Muscle of leg (tissue), 16 donors: ENCODE measurements at places on chromosomes 11 and 22. TPM values are rescaled to one million over a fixed set of nuclear protein-coding genes. Genes with fewer than 3 reads are reported as not detected.

IL18 gene
- total RNA-seq: 0.31 TPM

GLYAT gene
- total RNA-seq: not detected

OR8G1 gene
- total RNA-seq: 0.09 TPM

THY1 gene
- 161 TPM for total RNA-seq

OR52N4 gene
- total RNA-seq: not detected

SPDYC gene
- total RNA-seq: not detected

CCDC73 gene
- total RNA-seq: not detected

MRGPRX4 gene
- not detected for total RNA-seq

CARD18 gene
- 0.13 TPM for total RNA-seq

GRCh38 chr11:1608363-1608762, at the start of gene KRTAP5-3:
TSS of gene KRTAP5-3 (minus strand) at chr11:1608463. CDS start at chr11:1608385, 78 bp downstream.
- DNase-seq: no peak
- H3K27me3 ChIP-seq: peaks cover 24% of the 10 kb centered on the region

GRCh38 chr11:16052750-16053149, 303.6 kb downstream of the SOX6 start:
- H3K36me3 ChIP-seq: peaks cover 4% of the 10 kb centered on the region
- DNase-seq: no peak
- no peak overlapping the region for H3K27ac ChIP-seq
- no peak overlapping the region for H3K4me3 ChIP-seq
- H3K27me3 ChIP-seq: no peaks in the 10 kb centered on the region

DNA sequence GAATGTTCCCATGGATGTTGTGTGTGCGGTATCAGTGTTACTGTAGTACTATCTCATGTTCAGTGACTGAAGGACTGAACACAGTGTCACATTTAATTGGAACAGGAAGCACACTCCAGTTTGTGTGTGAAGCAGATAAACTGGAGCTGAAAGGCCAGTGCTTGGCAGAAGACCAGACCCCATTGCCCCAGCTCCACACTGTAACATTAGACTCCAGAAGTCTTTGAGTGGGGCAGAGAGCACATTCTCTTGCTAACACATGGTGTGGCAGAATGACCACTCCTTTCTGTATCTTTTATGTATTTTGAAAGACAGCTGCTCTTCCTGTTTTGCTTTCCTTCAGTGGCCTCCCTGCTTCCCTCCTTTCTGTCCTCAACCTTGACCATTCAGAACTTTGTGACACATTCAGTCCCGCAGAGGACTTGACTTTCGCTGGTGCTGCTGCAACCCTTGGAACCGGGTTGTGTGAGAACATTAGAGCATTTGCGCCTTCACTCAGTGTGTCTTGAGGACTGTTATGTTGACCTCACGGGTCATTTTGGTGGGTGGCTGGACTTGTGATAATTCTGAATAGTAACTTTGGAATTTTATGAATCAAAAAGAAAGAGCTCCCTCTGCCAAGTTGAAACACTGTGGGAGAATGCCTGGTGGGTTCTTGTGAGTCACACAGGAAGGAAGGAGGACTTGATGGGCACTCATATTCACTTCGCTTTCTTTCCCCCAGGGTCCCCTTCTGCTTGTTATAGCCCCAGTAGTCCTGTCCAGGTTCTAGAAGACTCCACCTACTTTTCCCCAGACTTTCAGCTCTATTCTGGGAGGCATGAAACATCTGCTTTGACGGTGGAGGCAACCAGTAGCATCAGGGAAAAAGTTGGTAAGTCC, 26.4 kb downstream of the AMOTL1 start:
- H3K4me1 ChIP-seq: peaks cover 21% of the 10 kb centered on the region
- peak; percentile 71 for DNase-seq
- H3K27ac ChIP-seq: peak overlapping the region; percentile 54
- no peak overlapping the region for H3K4me3 ChIP-seq

GRCh38 chr11:41845066-41845465, 385.6 kb upstream of the LRRC4C start:
- no peaks in the 10 kb centered on the region for H3K27me3 ChIP-seq
- H3K4me3 ChIP-seq: no peak overlapping the region
- DNase-seq: no peak

DNA sequence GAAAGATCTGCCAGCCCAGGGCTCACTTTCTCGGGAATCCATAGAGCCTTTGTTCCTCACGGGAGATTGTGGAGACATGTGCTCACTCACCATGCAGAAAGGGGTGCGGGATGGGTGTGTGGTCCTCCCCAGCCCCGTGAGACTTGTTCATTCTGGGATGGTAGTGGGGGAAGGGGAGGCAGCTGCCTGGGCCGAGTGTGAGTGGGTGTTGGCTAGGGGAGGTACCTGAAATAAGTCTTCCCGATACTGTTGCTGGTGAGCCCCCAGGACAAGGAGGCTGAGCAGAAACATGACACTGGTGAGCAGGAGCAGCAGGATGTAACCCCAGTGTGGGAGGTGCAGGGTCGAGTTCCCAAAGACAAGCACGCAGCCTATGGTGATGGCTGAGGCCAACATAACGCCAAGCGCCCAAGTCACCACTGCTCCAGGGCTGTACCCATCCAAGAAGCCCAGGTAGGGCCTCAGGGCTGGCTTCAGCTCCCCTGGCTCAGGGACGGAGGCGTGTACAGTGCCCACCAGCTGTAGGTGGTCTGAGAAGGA, 2.8 kb downstream of the SLC7A4 start:
- no peak for DNase-seq
- H3K27ac ChIP-seq: no peak overlapping the region
- no peak overlapping the region for H3K4me3 ChIP-seq
- peaks cover 21% of the 10 kb centered on the region for H3K27me3 ChIP-seq
- H3K4me1 ChIP-seq: peaks cover 50% of the 10 kb centered on the region

- H3K27me3 ChIP-seq: no peaks in the 10 kb centered on the region
- peak; percentile 10 for DNase-seq
- no peak overlapping the region for H3K27ac ChIP-seq
- H3K4me1 ChIP-seq: no peaks in the 10 kb centered on the region
- H3K4me3 ChIP-seq: no peak overlapping the region
- H3K36me3 ChIP-seq: no peaks in the 10 kb centered on the region
These were observed 84.6 kb upstream of the NAV2 start for GRCh38 chr11:19628018-19628417.

DNA sequence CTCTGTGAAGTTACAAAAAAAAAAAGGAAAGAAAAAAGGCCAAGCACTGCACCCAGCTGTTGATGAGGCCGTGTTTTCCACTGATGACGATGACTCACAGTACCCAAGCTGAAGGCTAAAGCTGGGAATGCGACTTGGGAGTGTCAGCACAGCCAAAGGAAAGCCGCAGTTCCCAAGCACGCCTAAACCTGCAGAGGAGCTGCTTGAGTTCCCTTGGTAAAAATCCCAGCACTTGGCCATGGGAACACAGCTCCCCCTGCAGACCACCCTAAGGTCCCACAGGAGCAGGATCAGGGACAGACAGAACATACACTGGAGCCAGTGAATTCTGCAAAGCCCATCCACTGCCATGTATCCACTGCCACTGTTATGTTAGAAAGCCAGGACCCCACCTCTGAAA, 39.9 kb downstream of the SERGEF start:
- H3K4me3 ChIP-seq: no peak overlapping the region
- H3K4me1 ChIP-seq: no peaks in the 10 kb centered on the region
- H3K36me3 ChIP-seq: no peaks in the 10 kb centered on the region
- H3K27ac ChIP-seq: no peak overlapping the region
- H3K27me3 ChIP-seq: no peaks in the 10 kb centered on the region

- H3K27me3 ChIP-seq: peaks cover 39% of the 10 kb centered on the region
These were observed 3.2 kb downstream of the CHRM1 start for GRCh38 chr11:62917906-62918502.

- H3K4me1 ChIP-seq: peaks cover 26% of the 10 kb centered on the region
- no peak overlapping the region for H3K27ac ChIP-seq
- H3K4me3 ChIP-seq: no peak overlapping the region
- no peaks in the 10 kb centered on the region for H3K27me3 ChIP-seq
- no peak for DNase-seq
These were observed 645 bp downstream of the CDC42BPG start for GRCh38 chr11:64843686-64844329.

GRCh38 chr11:126104420-126104819, 41.8 kb upstream of the CDON start:
- H3K36me3 ChIP-seq: no peaks in the 10 kb centered on the region
- no peaks in the 10 kb centered on the region for H3K27me3 ChIP-seq

DNA sequence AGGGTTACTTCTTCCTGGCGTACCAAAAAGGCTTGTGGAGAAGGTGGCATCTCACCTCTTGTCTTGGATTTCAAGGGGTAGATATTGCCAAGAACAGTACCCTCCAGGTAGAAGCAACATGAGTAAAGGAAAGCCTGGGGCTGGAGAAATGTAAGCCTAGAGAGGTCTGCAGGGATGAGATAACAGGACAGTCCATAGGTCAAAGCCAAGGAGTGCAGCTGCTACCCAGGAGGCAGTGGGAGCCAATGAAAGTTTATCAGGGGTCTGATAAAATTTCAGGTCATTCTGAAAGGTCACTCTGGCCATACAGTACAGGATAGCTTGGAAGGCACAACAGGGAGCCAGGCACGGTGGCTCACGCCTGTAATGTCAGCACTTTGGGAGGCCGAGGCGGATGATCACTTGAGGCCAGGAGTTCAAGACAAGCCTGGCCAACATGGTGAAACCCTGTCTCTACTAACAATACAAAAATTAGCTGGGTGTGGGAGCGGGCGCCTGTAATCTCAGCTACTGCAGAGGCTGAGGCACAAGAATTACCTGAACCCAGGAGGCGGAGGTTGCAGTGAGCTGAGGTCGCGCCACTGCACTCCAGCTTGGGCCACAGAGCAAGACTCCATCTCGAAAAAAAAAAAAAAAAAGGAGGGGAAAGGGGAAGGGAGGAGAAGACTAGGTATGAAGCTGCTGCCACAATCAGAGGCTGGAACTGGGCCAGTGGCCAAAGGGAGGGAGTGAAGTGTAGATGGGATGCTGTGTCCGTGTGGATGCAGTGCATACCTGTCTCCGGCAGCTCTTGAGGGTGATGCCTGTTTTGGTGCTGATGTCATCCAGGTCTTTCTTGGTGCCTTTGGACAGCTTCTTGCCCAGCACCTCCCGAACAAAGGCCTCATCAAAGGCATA, 1.2 kb downstream of the FIBP start:
- H3K27me3 ChIP-seq: peaks cover 4% of the 10 kb centered on the region
- peak overlapping the region; percentile 89 for H3K4me3 ChIP-seq
- H3K4me1 ChIP-seq: peaks cover 43% of the 10 kb centered on the region
- DNase-seq: peak; percentile 24

- H3K27me3 ChIP-seq: peaks cover 3% of the 10 kb centered on the region
- no peak overlapping the region for H3K27ac ChIP-seq
- H3K4me3 ChIP-seq: no peak overlapping the region
- DNase-seq: peak; percentile 62
- H3K36me3 ChIP-seq: no peaks in the 10 kb centered on the region
These were observed 318.6 kb upstream of the PLET1 start for GRCh38 chr11:112579282-112579681.

DNA sequence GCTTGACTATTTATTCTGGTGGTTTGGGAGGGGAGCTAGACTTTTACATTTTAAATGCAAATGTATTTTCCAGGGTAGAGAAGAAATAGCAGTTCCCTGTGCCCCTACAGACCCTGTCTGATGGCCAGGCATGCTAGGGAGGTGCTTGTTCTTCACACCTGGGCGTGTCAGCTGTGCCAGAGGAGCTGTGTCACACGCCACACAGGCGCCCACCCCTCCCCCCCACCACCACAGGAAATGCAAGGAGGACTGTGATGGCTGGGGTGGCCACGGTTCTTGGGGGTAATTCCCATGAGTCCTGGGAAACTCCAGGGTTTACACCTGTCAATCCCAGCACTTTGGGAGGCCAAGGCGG, 82.2 kb downstream of the FLI1 start:
- H3K4me3 ChIP-seq: no peak overlapping the region
- DNase-seq: no peak
- peaks cover 29% of the 10 kb centered on the region for H3K27me3 ChIP-seq
- peaks cover 4% of the 10 kb centered on the region for H3K4me1 ChIP-seq
- no peak overlapping the region for H3K27ac ChIP-seq

DNA sequence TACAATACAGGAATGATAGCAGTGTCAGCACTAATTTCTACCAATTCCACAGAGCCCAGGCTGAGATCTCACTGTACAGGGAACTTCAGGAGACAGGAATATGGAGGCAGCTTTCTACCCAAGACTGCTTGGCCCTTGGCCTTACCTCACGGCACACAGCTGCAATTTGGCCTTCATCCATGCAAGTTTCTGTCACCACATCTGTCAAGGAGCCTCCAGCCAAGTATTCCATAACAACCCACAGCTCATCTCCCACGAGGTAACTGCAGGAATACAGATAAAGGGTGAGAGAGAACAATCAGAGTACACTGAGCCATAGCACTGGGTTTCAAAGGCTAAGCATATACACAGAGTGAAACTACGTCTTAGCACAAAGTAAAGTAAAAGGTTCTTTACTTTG, 39.0 kb upstream of the GDPD4 start:
- H3K27ac ChIP-seq: no peak overlapping the region
- H3K4me1 ChIP-seq: no peaks in the 10 kb centered on the region
- H3K36me3 ChIP-seq: peaks cover 24% of the 10 kb centered on the region
- H3K4me3 ChIP-seq: no peak overlapping the region

DNA sequence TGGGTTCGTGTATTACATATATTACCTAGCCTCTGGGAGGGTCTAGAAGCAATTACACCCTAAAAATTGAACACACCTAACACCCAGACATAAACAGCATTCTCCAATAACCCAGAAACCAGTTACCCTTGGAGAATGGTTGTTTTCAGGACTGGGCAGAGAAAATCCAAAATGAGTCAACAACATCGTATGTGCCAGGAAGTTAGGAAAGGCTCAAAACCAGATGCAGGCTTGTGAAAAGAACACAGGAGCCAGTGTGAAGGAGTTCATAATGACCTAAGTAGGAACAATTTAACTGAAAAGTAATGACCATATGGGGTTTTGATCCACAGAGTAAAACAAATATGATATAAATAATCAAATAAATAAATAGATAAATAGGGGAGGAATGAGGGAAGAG, 5.1 kb upstream of the CLPB start:
- peaks cover 7% of the 10 kb centered on the region for H3K4me1 ChIP-seq
- DNase-seq: no peak
- H3K27me3 ChIP-seq: no peaks in the 10 kb centered on the region
- no peaks in the 10 kb centered on the region for H3K36me3 ChIP-seq
- H3K27ac ChIP-seq: no peak overlapping the region
- no peak overlapping the region for H3K4me3 ChIP-seq

DNA sequence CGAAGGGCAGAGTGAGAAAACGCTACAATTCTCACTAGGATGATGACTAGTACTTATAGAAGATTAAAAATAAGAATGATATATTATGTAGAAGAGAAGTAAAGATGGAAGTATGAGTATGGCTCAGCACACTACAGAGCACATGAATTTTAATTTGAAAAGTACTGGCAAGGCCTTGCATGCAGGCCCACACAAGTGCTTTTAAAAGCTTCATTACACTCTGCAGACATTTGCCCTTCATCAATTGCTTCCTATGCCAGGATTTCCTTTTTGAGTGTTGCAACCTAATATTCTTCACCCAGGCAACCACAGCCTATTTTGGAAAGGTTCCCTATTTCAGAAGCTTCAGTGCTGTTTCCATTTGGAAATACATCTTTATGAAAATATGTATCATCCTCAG, 81.1 kb downstream of the LARGE2 start:
- peaks cover 3% of the 10 kb centered on the region for H3K4me1 ChIP-seq
- no peak overlapping the region for H3K4me3 ChIP-seq
- no peaks in the 10 kb centered on the region for H3K36me3 ChIP-seq
- no peak overlapping the region for H3K27ac ChIP-seq

- H3K27ac ChIP-seq: no peak overlapping the region
- peaks cover 42% of the 10 kb centered on the region for H3K4me1 ChIP-seq
- H3K36me3 ChIP-seq: peaks cover 30% of the 10 kb centered on the region
- H3K4me3 ChIP-seq: no peak overlapping the region
- no peak for DNase-seq
These were observed 3.9 kb downstream of the LTBP3 start for GRCh38 chr11:65554057-65554818.

- no peak for DNase-seq
- no peaks in the 10 kb centered on the region for H3K36me3 ChIP-seq
- no peak overlapping the region for H3K4me3 ChIP-seq
- H3K27ac ChIP-seq: no peak overlapping the region
- no peaks in the 10 kb centered on the region for H3K27me3 ChIP-seq
- H3K4me1 ChIP-seq: no peaks in the 10 kb centered on the region
These were observed 10.3 kb upstream of the POLA2 start for GRCh38 chr11:65251476-65251875.
